ENCODE measurements at places on chromosomes 1 and 21. TPM values are rescaled to one million over a fixed set of nuclear protein-coding genes. Genes with fewer than 3 reads are reported as not detected.

DNA sequence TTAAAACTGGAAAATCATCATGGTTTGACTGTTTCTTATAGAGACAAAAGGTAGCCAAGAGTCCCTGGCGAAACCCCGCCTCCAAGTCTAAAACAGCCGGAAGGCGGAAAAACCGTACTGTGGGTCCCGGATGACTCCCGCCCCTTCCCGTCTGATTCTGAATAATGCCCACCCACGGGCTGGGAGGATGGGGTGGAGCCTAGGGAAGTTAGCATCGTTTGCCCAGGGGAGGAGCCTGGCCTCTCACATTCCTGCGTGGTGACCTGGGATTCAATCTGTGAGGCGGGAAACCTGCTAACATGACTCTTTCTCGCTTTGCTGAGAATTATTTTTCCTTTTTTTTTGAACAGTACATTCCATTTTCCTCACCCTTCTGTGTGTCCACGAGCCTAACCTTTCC is 124.9 kb downstream of the KCNK1 start:
- no peaks in the 10 kb centered on the region for H3K4me1 ChIP-seq
- no peaks in the 10 kb centered on the region for H3K36me3 ChIP-seq
- no peak for DNase-seq

GRCh38 chr1:51729824-51730301 is 113.0 kb downstream of the OSBPL9 start:
- no peak for DNase-seq
- peaks cover 26% of the 10 kb centered on the region for H3K4me1 ChIP-seq
- peak overlapping the region; percentile 95 for H3K4me3 ChIP-seq
- H3K27me3 ChIP-seq: no peaks in the 10 kb centered on the region
- no peaks in the 10 kb centered on the region for H3K36me3 ChIP-seq
- peak overlapping the region; percentile 94 for H3K27ac ChIP-seq

DNA sequence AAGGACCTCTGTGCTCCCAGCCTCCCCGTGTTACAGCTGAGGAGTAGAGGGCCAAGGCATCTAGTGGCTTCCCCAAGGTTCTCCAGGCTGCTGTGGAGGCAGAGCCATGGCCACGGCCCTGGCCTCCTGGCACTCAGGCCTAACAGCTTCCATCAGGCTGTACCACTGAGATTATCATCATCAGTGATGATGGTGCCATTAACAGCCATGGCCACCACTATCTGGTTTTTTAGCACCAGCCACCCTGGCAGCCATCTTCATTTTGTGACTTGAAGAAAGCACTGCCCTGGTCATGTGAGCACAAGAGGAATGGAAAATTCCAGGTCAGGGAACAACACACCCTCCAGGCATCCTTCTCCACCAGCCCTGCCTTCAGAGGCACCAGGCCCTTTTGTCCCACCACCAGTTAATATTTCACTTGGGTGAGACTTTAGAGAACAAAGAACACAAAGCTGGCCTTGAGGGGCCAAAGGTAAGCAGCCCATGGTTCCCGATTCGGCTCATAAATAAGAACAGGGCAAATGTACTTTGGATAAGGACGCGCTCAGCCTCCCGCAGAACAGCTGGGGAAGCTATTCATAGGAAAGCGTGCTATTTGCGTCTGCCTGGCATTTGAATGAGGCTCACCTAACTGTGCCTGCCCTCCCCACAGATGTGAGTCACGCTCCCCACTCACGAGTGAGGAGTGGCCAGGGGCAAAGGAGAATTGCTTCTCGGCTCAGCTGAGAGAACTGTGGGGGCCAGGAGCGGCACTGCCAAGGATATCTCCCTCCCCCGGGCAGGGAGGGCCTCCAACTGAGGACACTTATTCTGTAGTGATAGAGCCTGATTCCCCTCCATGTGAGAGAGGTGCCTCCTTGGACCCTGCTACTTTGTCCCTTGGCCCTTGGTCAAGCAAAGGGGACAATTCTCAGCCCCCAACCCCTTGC is 95.6 kb downstream of the CD58 start:
- H3K4me1 ChIP-seq: no peaks in the 10 kb centered on the region
- H3K27ac ChIP-seq: no peak overlapping the region
- DNase-seq: no peak
- peaks cover 10% of the 10 kb centered on the region for H3K27me3 ChIP-seq
- no peak overlapping the region for H3K4me3 ChIP-seq

- H3K27me3 ChIP-seq: peaks cover 22% of the 10 kb centered on the region
- peaks cover 2% of the 10 kb centered on the region for H3K4me1 ChIP-seq
- H3K27ac ChIP-seq: no peak overlapping the region
- DNase-seq: no peak
These were observed 27.2 kb upstream of the MGST3 start for GRCh38 chr1:165603810-165604209.

GRCh38 chr1:215477632-215478031 is 89.5 kb upstream of the KCTD3 start:
- H3K27ac ChIP-seq: no peak overlapping the region
- H3K27me3 ChIP-seq: no peaks in the 10 kb centered on the region
- H3K36me3 ChIP-seq: no peaks in the 10 kb centered on the region
- no peaks in the 10 kb centered on the region for H3K4me1 ChIP-seq
- DNase-seq: no peak

GRCh38 chr21:43786300-43786806 is 3.0 kb upstream of the RRP1 start:
- H3K27me3 ChIP-seq: no peaks in the 10 kb centered on the region
- DNase-seq: no peak
- H3K36me3 ChIP-seq: no peaks in the 10 kb centered on the region
- peaks cover 14% of the 10 kb centered on the region for H3K4me1 ChIP-seq

- no peak overlapping the region for H3K27ac ChIP-seq
- H3K36me3 ChIP-seq: no peaks in the 10 kb centered on the region
- no peaks in the 10 kb centered on the region for H3K4me1 ChIP-seq
- no peak for DNase-seq
- H3K27me3 ChIP-seq: peaks cover 8% of the 10 kb centered on the region
- H3K4me3 ChIP-seq: no peak overlapping the region
These were observed 158.5 kb downstream of the TSEN15 start for GRCh38 chr1:184210031-184210430.

DNA sequence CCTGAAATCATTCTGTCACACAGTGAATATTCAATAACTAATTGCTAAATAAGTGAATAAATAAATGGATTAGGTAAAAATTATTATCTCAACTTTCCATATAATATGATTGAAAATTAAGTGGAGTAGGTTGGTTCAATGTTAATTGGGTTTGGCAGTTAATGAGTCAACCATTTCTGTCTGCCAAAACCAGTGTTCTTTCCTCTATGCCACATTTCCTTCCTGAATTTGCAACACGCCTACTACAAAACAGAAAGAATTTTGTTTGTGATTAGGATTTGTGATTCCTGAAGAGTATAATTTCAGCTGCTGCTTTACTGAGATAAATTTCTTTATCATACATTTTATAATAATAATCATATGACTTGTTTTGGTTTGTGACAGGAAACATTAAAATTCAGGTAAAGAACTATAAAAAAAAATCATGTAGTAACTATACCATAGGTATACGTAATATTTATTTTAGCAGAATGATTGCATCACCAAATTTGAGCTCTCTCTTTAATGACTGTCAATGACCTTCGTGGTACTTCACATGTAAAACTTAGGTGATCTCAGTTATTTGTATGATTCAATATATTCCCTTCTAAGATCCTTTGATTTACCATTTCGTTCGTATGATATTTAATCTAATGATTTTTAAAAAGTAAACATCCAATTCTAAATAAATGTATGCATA is 241.3 kb downstream of the KCNT2 start:
- H3K27ac ChIP-seq: no peak overlapping the region
- DNase-seq: no peak
- no peaks in the 10 kb centered on the region for H3K36me3 ChIP-seq
- H3K27me3 ChIP-seq: no peaks in the 10 kb centered on the region
- H3K4me1 ChIP-seq: no peaks in the 10 kb centered on the region
- no peak overlapping the region for H3K4me3 ChIP-seq

GRCh38 chr1:24903955-24904730 is 25.9 kb downstream of the RUNX3 start:
- peaks cover 14% of the 10 kb centered on the region for H3K4me1 ChIP-seq
- H3K27me3 ChIP-seq: no peaks in the 10 kb centered on the region
- no peak overlapping the region for H3K4me3 ChIP-seq

- H3K4me3 ChIP-seq: no peak overlapping the region
- DNase-seq: no peak
- no peak overlapping the region for H3K27ac ChIP-seq
- peaks cover 10% of the 10 kb centered on the region for H3K4me1 ChIP-seq
- peaks cover 8% of the 10 kb centered on the region for H3K36me3 ChIP-seq
- H3K27me3 ChIP-seq: no peaks in the 10 kb centered on the region
These were observed 123.2 kb upstream of the HMCN1 start for GRCh38 chr1:185610954-185611353.

GRCh38 chr1:218112862-218113261 is 172.2 kb upstream of the RRP15 start:
- no peaks in the 10 kb centered on the region for H3K36me3 ChIP-seq
- H3K4me1 ChIP-seq: no peaks in the 10 kb centered on the region
- no peak for DNase-seq
- H3K4me3 ChIP-seq: no peak overlapping the region
- no peaks in the 10 kb centered on the region for H3K27me3 ChIP-seq

DNA sequence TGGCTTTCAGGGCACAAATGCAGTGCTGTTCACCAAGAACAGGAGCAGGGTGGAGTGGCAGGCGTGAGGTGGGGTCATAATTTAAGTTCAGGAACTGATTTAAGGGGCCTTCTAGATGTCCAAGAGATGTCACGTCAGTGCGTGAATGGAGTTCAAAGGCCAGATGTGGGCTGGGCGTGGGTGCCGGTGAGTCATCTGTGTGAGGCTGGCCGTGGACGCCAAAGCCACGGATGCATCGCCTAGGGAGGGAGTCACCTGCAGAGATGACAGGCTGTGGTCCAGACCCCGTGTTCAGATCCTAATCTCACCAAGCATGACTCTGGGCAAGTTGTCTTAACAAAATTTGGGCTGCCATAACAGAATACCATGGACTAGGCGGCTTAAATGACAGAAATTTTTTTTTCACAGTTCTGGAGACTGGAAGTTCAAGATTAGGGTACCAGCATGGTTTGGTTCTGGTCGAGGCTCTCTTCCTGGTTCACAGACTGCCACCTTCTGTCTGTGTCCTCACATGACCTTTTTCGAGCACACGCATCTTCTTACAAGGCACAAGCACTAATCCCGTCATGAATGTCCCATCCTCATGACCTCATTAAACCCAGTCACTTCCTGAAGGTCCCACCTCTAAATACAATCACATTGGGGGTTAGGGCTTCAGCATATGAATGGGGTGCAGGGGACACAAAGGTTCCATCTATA is 109.6 kb downstream of the PRDM2 start:
- no peak for DNase-seq
- H3K36me3 ChIP-seq: no peaks in the 10 kb centered on the region
- H3K27ac ChIP-seq: peak overlapping the region; percentile 7
- H3K27me3 ChIP-seq: no peaks in the 10 kb centered on the region
- H3K4me3 ChIP-seq: no peak overlapping the region

HSD3B1 gene
- not detected for polyA plus RNA-seq

LCE1D gene
- polyA plus RNA-seq: not detected

SMIM1 gene
- polyA plus RNA-seq: 1.6 TPM

IFI44L gene
- polyA plus RNA-seq: 25.9 TPM

IPO13 gene
- polyA plus RNA-seq: 10.3 TPM

EDARADD gene
- polyA plus RNA-seq: not detected

PLPP3 gene
- 1.6 TPM for polyA plus RNA-seq

ROR1 gene
- polyA plus RNA-seq: 6.2 TPM

Data from naive B cell (primary cell).